HFF-Myc (cell line): ENCODE measurements at places on chromosomes 13 and 19.

- DNase-seq, result no peak
These were observed 219.0 kb downstream of the COG6 start for GRCh38 chr13:39874331-39875053.

DNA sequence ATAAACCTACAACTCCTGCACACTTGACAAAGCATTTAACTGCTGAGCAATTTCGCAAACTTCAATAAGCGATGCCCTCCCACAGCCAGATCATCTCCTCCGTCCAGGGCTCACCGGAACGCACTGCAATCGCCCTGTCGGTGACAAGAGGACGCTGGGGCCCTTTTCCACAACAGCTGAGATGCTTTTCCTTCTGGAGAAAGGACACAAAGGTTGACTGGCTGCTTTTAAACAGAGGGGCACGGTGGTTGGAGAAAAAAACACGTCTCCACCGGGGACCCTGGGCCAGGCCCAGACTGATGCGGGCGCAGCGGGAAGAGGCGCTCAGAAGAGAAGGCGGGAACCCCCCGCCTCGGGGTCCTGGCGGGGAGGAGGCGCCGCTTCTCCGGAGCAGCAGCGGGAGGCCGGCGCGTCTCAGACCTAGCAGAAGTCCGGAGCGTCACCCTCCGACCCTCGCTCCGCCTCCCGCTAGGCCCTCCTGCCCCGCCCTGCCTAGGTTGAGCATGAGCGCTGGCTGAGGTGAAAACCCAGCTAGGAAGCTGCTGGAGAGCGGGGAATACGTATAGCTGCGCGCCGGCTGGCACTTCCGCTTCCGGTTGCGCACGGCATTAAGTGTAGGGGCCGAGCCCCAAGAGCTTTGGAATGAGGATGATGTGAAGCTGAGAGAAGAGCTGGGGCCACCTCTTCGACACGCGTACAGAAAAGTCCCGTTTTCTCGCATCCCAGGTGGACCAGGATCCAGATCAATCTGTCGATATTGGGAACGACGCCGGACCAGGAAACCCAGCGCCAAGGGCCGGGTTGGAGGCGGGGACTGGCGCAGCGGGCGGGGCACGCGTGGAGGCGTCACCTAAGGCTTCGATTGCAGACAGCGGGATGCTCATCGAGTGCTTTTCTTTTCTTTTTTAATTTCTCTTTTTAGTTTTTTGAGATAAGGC is at the start of gene ZNF846:
ZNF846 (minus strand) TSS at position 564 of the 938 bp plus-strand sequence. CDS start 3,788 bp downstream, outside the sequence.
- DNase-seq, result peak; percentile 90

GRCh38 chr13:64782466-64782865 is 2447.7 kb downstream of the PCDH9 start:
- DNase-seq, result no peak

GRCh38 chr13:76745261-76746200 is 140.7 kb downstream of the KCTD12 start:
- DNase-seq, result no peak

DNA sequence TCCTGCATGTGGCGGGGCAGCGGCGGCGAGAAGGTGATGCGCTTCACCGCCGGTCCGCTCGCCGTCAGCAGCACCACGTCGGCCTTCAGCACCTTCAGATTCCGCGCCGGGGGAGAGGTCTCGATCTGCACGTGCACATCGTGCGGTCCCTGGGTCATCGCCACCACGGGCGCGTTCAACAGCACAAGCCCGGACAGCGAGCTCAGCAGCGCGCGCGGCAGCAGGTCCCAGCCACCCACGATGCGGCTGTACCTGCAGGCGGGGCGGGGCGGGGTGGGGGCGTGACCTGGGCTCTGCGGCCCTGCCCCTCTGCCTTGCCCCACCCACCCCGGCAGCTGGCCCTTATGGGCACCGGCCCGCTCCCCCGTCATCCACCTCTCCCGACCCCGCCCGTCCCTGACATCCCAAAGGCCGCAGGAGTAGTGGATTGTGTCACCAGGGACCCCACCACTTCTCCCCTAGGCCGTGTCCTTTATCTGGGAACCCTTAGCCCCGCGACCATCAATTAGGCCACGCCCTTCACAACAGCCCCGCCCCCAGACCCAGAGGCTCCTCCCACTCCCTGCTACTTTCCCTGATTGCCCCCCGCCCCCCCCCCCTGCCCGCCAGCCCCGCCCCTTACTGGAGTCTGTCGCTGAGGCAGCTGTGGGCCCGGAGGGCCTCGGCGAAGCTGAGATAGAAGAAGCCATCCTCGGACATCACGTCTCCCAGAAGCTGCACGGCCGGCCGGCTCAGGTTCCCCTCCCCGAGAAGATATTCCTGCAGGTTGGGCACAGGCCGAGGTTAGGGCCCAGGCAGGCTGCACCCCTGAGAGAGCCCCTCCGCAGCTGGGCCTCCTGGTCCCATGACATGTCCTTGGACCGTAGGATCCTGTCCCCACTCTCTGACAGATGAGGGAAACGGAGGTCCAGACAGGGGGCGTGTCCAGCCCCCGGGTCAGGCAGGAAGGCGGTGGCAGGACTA is 6.1 kb downstream of the IL4I1 start:
- no peak for DNase-seq
